Astrocyte (in vitro differentiated cells and primary cell): ENCODE measurements at places on chromosomes 3 and 15. TPM values are rescaled to one million over a fixed set of nuclear protein-coding genes. Genes with fewer than 3 reads are reported as not detected.
A peak's percentile ranks its signal among the peaks of the same experiment; 100 is the strongest.

DNA sequence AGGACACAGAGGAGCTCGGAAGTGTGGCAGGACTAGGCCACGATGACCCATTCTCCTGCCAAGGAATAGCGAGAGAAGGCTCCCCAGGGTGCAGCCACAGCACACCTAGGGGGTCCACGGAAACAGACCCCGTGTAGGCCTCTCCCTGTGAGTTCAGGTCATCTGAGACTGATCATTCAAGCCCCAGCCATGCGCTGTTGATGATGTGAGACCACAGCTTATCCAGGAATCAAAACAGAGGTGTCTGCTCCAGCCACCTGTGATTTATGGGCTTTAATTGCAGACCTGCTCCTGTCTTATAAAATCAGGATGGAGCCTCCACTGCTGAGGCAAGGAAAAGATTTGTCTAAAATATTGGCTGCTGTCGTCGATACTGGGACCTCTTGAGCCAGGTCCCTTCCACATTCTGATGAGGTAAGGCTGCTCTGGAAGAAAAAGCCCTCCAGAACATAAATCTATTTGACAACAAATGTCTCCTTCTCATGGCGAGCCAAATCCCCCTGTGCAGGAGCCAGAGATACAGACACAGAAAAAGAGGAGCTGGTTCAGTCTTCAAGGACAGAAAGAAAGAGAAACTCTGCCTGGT, 186.7 kb downstream of the TJP1 start:
- no peak for DNase-seq
- H3K27me3 ChIP-seq, result no peaks in the 10 kb centered on the region
- no peaks in the 10 kb centered on the region for H3K4me1 ChIP-seq
- H3K36me3 ChIP-seq, result no peaks in the 10 kb centered on the region
- no peak overlapping the region for H3K4me3 ChIP-seq

- no peak for DNase-seq
- H3K27me3 ChIP-seq, result peaks cover 6% of the 10 kb centered on the region
Measured at GRCh38 chr3:186406669-186407635, 44.9 kb upstream of the DGKG start.

The EFHB gene
- total RNA-seq, result 0.94 and 1.2 TPM in 2 replicates

The TMIE gene
- 0.34 and 0.53 TPM in 2 replicates for total RNA-seq

The PRR23E gene
- total RNA-seq, result not detected in 2 replicates

The DUOXA2 gene
- total RNA-seq, result not detected in 2 replicates

The IGSF10 gene
- 0.43 and 0.84 TPM in 2 replicates for total RNA-seq

DNA sequence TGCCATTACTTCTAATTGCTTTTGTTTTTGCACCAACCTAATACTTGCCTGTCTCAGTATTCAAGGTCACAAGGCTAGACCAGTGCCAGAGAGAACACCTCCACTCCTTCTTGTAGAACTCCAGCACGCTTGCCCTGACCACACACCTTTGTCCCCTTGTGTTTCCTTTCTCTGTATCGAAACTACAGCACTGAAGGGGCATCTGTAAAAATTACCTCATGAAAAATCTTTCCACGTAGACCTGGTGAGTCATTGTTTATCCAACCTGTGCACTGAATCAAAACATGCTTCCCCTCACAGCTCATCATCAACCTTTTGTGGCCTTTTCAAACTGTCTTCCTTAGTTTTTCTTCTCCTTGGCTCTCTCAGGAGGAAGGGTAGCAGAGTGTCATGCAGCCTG, 259.5 kb downstream of the THRB start:
- no peak overlapping the region for H3K4me3 ChIP-seq
- H3K4me1 ChIP-seq, result peaks cover 21% of the 10 kb centered on the region
- DNase-seq, result peak; percentile 18
- H3K27ac ChIP-seq, result no peak overlapping the region

- no peak overlapping the region for H3K4me3 ChIP-seq
- no peak for DNase-seq
- H3K36me3 ChIP-seq, result no peaks in the 10 kb centered on the region
- no peak overlapping the region for H3K27ac ChIP-seq
- no peaks in the 10 kb centered on the region for H3K4me1 ChIP-seq
Measured at GRCh38 chr3:46825450-46825849, 37.8 kb downstream of the MYL3 start.

The NECTIN3 gene
- 56.3 and 67.1 TPM in 2 replicates for total RNA-seq

DNA sequence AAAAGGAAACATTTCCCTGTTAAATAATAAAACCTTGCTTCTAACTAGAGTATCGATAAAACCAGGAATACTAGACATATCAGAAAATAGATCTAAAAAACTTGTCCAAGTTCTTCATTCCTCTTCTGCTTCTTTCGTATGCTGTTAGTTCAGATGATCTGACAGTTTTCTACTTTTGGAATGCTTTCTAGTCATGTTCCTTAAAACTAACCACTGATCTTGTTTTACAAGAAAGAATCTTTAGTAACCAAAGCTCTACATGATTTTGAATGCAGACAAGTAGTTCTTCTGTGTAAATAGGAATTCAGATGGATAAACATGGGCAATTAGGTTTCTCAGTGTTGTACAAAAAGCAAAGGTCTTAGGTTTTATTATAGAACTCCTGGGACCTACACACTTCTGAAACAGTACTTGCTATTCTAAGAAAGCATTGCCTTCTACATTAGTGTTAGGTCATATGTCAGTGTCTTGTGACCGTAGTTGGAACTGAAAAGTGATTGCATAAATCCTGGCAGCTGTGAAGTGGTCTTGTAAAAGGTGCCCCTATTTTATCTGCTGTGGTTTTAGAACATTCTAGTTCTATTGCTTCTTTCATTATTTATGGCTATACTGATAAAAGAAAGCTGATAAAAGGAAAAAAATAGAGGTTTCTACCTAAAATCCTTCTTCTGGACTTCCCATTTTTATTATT, 40.7 kb downstream of the SNRK start:
- no peak overlapping the region for H3K4me3 ChIP-seq
- no peak overlapping the region for H3K27ac ChIP-seq
- no peaks in the 10 kb centered on the region for H3K36me3 ChIP-seq
- peak; percentile 76 for DNase-seq
- H3K27me3 ChIP-seq, result no peaks in the 10 kb centered on the region

The CYP1A1 gene
- 0.58 and 0.91 TPM in 2 replicates for total RNA-seq

- peak; percentile 17 for DNase-seq
- H3K27ac ChIP-seq, result peak overlapping the region; percentile 39
- H3K36me3 ChIP-seq, result peaks cover 15% of the 10 kb centered on the region
- H3K4me3 ChIP-seq, result no peak overlapping the region
- H3K27me3 ChIP-seq, result no peaks in the 10 kb centered on the region
Measured at GRCh38 chr15:78879517-78880241, 7.0 kb downstream of the MORF4L1 start.

DNA sequence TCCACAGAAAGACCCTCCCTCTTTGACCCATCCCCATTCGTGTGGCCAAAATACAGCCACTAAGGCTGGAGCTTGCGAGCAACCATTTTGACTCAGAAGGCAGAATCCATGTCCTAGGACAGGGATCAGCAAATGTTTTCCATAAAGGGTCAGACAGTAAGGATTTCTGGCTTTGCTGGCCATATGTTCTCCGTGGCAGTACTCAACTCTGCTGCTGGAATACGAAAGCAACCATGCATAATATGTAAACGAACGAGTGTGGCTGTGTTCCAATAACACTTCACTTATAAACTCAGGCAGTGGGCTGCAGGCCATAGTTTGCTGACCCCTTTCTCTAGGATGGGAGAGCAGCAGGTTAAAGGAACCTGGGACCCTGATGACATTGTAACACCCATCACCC, 77.6 kb upstream of the WNT5A start:
- no peak for DNase-seq
- no peaks in the 10 kb centered on the region for H3K27me3 ChIP-seq
- H3K27ac ChIP-seq, result no peak overlapping the region
- H3K36me3 ChIP-seq, result no peaks in the 10 kb centered on the region

The PIF1 gene
- total RNA-seq, result 0.48 and 1.7 TPM in 2 replicates

The C2CD4A gene
- not detected in 2 replicates for total RNA-seq

DNA sequence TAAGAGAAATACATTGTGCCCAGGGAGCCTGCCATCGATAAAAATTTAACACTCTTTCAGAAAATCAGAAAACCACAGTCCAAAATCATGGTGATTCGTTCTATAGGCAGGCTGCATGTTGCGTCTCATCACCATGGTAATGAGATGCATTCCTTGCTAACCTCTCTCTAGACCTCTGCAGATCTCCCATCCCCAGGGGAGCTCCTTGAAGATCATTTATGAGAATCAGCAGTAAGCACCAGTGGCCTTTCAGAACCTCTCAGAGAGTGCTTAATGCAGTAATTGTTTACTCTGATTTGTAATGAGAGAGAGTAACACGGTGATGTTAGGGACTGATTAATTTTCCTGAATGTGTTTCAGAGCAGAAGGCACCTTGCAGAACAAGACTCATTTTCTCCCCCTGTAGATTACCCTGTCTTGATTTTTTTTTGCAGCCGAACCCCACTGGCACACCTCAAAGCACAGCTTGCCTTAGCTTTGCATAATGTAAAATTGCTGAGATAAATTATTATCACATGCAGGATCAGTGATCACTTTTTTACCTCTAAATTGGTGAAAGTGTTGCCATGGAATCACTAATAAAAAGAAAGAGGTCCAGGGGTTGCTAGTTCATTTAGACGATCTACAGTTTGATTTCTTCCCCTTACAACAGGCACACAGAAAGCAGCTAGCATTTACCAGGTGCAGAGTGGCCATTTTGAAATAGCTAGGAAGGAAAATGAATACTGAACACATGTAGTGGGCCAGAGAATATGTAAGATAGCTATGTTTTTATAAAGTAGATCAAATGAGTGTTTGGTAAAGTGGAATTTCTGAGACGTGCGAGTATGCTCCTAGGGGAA, 98.9 kb upstream of the CHL1 start:
- DNase-seq, result no peak
- H3K36me3 ChIP-seq, result no peaks in the 10 kb centered on the region
- no peaks in the 10 kb centered on the region for H3K27me3 ChIP-seq
- no peaks in the 10 kb centered on the region for H3K4me1 ChIP-seq

The ACKR2 gene
- 1.7 and 2.1 TPM in 2 replicates for total RNA-seq

- no peak overlapping the region for H3K27ac ChIP-seq
- peaks cover 3% of the 10 kb centered on the region for H3K27me3 ChIP-seq
- no peak overlapping the region for H3K4me3 ChIP-seq
- H3K36me3 ChIP-seq, result no peaks in the 10 kb centered on the region
- H3K4me1 ChIP-seq, result peaks cover 19% of the 10 kb centered on the region
- no peak for DNase-seq
Measured at GRCh38 chr15:89666184-89666857, 11.1 kb upstream of the KIF7 start.

- no peak overlapping the region for H3K27ac ChIP-seq
- H3K27me3 ChIP-seq, result no peaks in the 10 kb centered on the region
- no peak overlapping the region for H3K4me3 ChIP-seq
- no peaks in the 10 kb centered on the region for H3K36me3 ChIP-seq
- no peaks in the 10 kb centered on the region for H3K4me1 ChIP-seq
Measured at GRCh38 chr3:38969317-38970235, 82.2 kb downstream of the SCN11A start.

- H3K27ac ChIP-seq, result peak overlapping the region; percentile 96
- DNase-seq, result no peak
- H3K36me3 ChIP-seq, result no peaks in the 10 kb centered on the region
Measured at GRCh38 chr15:100686021-100686724, 83.8 kb downstream of the ASB7 start.

- no peak for DNase-seq
- no peaks in the 10 kb centered on the region for H3K4me1 ChIP-seq
- H3K4me3 ChIP-seq, result no peak overlapping the region
- H3K27ac ChIP-seq, result no peak overlapping the region
- no peaks in the 10 kb centered on the region for H3K36me3 ChIP-seq
Measured at GRCh38 chr15:58139276-58139988, 1.3 kb downstream of the AQP9 start.

The EPHB1 gene
- total RNA-seq, result 1.9 and 4.1 TPM in 2 replicates

DNA sequence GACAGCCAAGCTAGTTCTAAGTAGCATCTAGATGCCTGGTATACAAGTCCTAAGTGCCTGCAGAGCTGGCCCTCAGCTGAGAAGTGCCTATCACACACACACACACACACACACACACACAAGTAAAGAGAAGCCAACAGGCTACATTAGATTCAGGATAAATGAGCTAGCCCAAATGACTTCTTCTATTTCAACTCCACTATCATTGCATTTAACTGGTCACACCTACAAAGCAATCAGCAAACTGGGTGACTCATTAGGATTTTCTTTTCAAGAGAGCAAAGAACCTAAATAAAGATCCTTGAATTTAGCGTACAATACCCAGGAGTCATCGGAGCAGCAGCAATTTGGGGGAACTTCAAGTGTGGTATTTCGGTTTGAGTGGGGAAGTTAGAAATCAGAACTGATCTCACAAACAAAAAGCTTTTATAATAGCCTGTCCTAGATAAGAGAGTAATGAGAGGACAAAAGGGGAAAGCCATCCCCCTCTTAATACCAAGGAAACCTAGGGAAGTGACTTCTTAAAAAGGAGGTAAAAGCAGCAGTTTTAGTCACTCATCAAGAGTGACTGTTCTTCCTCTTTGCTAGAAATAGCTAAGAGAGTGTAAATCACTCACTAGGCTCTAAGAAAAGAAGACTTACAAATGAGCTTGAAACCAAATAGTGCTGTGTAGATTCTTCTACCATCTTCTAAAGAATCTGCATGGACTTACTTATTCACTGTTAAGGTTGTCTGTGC, 112.7 kb downstream of the TNIK start:
- H3K27ac ChIP-seq, result no peak overlapping the region
- H3K4me3 ChIP-seq, result no peak overlapping the region
- no peaks in the 10 kb centered on the region for H3K36me3 ChIP-seq
- H3K27me3 ChIP-seq, result peaks cover 3% of the 10 kb centered on the region
- peaks cover 24% of the 10 kb centered on the region for H3K4me1 ChIP-seq

- no peaks in the 10 kb centered on the region for H3K36me3 ChIP-seq
- H3K4me3 ChIP-seq, result no peak overlapping the region
- no peaks in the 10 kb centered on the region for H3K4me1 ChIP-seq
- no peak overlapping the region for H3K27ac ChIP-seq
- DNase-seq, result no peak
Measured at GRCh38 chr3:128336337-128337156, 130.1 kb downstream of the DNAJB8 start.

DNA sequence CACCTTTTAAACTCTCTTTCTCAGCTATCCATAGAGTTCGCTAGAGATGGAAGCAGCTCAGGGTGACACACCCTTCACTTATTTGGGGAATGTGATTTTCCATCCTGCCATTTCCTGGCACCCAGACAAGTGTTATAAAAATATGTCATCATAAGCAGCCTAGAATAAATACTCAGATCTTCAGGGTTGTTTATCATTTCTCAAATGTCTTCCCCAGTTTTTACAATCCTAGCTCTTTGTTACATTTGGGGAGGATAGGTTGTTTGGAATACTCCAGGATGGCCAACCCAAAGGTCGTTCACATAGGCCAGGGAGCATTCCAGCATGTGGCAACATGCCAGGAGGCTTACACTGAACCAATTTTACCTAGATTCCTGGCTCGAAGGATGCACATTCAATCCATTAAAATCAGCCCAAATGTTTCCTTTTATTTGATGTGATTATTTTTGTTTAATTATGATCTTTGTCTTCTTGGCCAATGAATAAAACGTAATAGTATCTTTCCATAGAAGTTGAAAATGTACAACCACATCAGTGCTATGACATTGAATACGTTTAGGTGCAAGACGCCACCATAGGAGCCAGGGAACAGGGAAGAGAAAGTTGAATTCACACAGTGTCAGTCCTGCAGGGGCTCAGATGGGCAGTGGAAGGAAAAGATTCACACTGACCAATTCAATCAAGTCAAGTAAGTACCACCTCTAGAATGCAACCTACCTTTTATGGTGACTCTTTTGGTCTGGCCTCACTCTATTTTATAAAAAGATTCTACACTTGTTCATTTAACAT, 537.7 kb upstream of the MDFIC2 start:
- H3K27ac ChIP-seq, result peak overlapping the region; percentile 78
- no peaks in the 10 kb centered on the region for H3K27me3 ChIP-seq
- no peaks in the 10 kb centered on the region for H3K36me3 ChIP-seq
- peak; percentile 87 for DNase-seq
- H3K4me3 ChIP-seq, result no peak overlapping the region

- no peak overlapping the region for H3K27ac ChIP-seq
- H3K27me3 ChIP-seq, result peaks cover 75% of the 10 kb centered on the region
- peaks cover 25% of the 10 kb centered on the region for H3K4me1 ChIP-seq
- no peak for DNase-seq
- no peaks in the 10 kb centered on the region for H3K36me3 ChIP-seq
Measured at GRCh38 chr3:138949445-138950005, 2.5 kb downstream of the FOXL2NB start.
